ENCODE measurements at places on chromosomes 16 and 17. TPM values are rescaled to one million over a fixed set of nuclear protein-coding genes. Genes with fewer than 3 reads are reported as not detected.

Gene EVPL
- total RNA-seq, result 0.04 TPM

Gene KRT16
- not detected for total RNA-seq

Gene ENPP7
- not detected for total RNA-seq

Gene RNF167
- 78.3 TPM for total RNA-seq

Gene NXPH3
- 4.5 TPM for total RNA-seq

- no peaks in the 10 kb centered on the region for H3K27me3 ChIP-seq
- H3K4me3 ChIP-seq, result no peak overlapping the region
- peaks cover 23% of the 10 kb centered on the region for H3K4me1 ChIP-seq
- no peak overlapping the region for H3K27ac ChIP-seq
These were observed 4.7 kb upstream of the MRPS34 start for GRCh38 chr16:1777375-1778199.

DNA sequence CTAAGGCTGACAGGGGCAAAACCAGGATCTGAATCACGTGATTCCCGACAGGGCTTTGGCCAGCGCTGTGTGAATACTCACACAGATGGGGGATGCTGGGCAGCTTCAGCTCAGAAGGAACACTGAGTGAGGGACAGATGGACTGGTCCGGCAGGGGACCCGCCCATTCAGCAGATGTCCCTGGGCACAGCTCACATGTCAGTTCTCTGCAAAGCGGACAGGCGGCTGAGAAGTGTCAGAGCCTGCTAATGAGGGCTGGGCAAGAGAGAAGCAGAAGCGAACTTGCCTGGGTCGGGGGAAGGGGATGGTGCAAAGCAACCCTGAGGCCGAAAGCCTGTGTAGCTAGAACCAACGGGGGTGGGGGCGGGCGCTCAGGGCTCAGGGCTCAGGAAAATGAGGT is 11.9 kb upstream of the GLIS2 start:
- no peak overlapping the region for H3K27ac ChIP-seq
- H3K4me3 ChIP-seq, result no peak overlapping the region

GRCh38 chr16:68064791-68065365 is 20.3 kb upstream of the NFATC3 start:
- no peak overlapping the region for H3K4me3 ChIP-seq
- peaks cover 26% of the 10 kb centered on the region for H3K36me3 ChIP-seq
- DNase-seq, result peak; percentile 66
- H3K27me3 ChIP-seq, result no peaks in the 10 kb centered on the region

- no peaks in the 10 kb centered on the region for H3K27me3 ChIP-seq
- DNase-seq, result peak; percentile 62
- peak overlapping the region; percentile 4 for H3K4me3 ChIP-seq
- H3K36me3 ChIP-seq, result no peaks in the 10 kb centered on the region
These were observed 13.3 kb downstream of the CAVIN1 start for GRCh38 chr17:42409523-42410318.

- H3K4me3 ChIP-seq, result no peak overlapping the region
- no peaks in the 10 kb centered on the region for H3K36me3 ChIP-seq
- no peak for DNase-seq
- H3K4me1 ChIP-seq, result peaks cover 43% of the 10 kb centered on the region
- H3K27me3 ChIP-seq, result peaks cover 9% of the 10 kb centered on the region
These were observed 22.1 kb upstream of the ADGRG1 start for GRCh38 chr16:57606147-57606846.

DNA sequence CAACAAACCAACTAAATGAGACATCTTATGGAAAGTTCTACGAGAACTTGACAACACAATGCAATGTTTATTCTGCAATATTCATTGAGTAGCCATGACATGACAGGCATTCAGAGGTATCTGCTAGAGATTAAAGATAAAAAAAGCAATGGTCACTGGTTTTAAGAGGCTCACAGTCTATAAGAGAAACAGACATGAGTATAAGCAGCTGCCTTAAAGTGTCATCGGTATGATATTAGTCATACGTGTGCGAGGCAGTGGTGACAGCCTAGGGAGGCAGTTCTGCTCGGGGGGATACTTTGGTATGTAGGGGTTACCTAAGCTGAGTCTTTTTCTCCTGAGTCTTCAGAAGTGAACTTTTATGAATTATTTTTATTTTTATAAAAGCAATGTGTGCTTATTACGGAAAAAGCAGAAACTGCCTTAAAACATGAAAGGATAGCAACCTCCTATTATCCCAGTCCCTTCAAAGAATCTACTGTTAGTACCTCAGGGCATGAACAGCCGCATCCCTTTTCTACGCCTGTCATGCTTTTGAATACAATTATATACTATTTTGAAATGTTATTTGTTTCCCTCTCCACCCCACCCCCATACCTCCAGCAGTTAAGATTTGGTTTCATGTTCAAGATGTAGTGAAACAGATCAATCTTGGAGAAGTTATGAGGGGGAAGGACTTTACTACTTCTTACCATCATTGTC is 7.7 kb downstream of the ST6GALNAC1 start:
- no peaks in the 10 kb centered on the region for H3K36me3 ChIP-seq
- H3K4me1 ChIP-seq, result no peaks in the 10 kb centered on the region
- DNase-seq, result no peak
- no peak overlapping the region for H3K27ac ChIP-seq

DNA sequence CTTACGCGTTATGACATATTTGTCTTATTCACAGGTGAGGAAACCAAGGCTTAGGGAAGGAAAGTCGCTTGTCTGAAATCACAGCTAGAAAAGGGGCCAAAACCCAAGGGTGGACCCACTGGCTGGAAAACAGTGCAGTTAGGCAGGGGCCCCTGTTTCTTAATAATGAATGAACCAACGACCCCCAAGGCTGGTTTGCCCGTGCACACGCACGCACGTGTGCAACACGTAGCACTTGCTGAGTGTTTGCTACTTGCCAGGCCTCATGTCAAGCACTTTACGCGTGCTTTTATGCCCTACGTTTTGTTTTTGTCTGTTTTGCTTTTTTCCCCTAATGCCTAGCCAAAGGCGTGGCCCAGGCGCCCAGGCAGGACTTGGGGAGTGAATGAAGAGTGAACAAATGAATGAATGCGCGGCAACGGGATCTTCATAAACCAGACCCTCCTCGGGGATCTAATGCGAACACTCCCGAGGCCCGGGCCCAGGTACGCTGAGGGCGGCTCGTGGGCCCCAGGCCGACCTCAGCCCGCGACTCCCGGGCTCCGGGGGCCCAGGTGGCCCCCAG is 571 bp upstream of the USP10 start:
- H3K27me3 ChIP-seq, result no peaks in the 10 kb centered on the region
- no peaks in the 10 kb centered on the region for H3K36me3 ChIP-seq
- no peak overlapping the region for H3K27ac ChIP-seq
- no peak for DNase-seq
- H3K4me3 ChIP-seq, result peak overlapping the region; percentile 98
